ENCODE measurements at places on chromosomes 16 and 17. TPM values are rescaled to one million over a fixed set of nuclear protein-coding genes. Genes with fewer than 3 reads are reported as not detected.

DNA sequence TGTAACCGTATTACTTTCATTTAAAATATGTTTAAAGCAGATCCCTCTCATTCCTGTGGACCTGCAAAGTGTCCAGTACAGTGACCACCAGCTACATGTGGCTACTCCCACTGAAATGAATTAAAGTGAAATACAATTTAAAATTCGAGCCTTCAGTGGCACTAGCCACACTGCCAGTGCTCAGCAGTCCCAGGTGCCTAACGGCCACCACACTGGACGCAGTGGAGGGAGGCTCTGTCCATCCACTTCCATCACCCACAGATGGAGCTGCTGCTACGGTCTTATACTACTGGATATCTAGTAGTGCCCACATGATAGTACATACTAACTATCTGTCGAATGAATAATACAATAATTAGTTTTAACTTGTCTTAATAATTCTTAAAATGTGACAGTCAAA lies 2.3 kb upstream of the CBX2 start:
- no peak overlapping the region for H3K4me3 ChIP-seq
- H3K27ac ChIP-seq, result no peak overlapping the region
- H3K4me1 ChIP-seq, result peaks cover 25% of the 10 kb centered on the region
- H3K27me3 ChIP-seq, result peaks cover 5% of the 10 kb centered on the region

KRT34 gene
- total RNA-seq, result not detected

RGS9 gene
- 2.3 TPM for total RNA-seq

NETO2 gene
- 2.0 TPM for total RNA-seq

All from right atrium auricular region (tissue), 2 donors.